ENCODE measurements at places on chromosomes 2 and 18.
A peak's percentile ranks its signal among the peaks of the same experiment; 100 is the strongest.

- DNase-seq = no peak
Measured at GRCh38 chr2:166917415-166917814, 29.1 kb downstream of the XIRP2 start.

GRCh38 chr18:74994502-74995418, 214.2 kb downstream of the PTGR3 start:
- DNase-seq = no peak

DNA sequence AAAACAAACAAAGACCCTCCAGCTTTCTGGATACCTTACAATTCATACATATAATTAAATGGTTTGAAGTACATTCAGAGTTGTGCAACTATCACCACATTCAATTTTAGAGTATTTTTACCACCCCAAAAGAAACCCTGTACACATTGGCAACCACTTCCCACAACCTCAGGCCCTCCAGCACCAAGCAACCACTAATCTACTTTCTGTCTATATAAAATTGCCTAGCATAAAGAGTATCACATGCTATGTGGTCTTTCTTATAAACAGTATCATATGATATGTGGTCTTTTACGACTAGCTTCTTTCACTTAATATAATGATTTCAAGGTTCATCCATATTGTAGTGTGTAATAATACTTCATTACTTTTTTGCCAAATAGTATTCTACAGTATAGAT, 7.3 kb downstream of the IER3IP1 start:
- no peak for DNase-seq

GRCh38 chr2:201931475-201931874, 102.2 kb upstream of the FZD7 start:
- DNase-seq = no peak

DNA sequence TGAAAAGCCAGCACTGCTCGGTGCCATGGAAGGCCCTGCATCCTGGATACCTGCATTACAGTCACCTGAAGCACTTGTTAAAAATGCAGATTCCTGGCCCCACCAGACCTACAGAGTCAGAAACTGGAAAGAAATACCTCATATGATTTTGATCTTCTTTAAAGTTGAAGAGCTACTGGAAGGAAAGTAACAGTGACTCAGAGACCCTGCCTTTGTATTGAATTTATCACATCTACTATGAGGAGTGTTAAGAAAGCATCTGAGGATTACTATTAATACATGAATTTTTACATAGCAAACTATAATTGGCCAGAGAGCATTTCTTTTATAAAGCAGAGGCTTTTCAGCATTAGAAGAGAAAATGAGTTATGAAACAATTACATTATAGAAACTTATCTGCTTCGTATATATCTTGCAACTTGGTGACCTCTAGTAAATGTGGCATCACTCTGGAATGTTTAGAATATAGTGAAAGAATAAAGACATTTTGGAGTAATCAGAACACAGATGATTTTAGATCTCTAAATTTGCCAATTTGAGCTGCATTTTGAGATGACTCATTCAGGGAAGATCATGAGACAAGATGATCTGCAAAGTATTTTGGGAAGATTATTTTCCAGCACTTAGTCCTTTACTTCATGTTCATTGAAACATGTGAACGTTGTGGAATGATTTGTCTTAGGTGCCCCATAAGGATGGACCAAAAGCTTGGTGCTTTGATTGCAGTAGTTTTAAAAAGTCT, 12.2 kb downstream of the PTPRM start:
- no peak for DNase-seq

- no peak for DNase-seq
Measured at GRCh38 chr2:195545811-195546210, 111.2 kb upstream of the SLC39A10 start.

DNA sequence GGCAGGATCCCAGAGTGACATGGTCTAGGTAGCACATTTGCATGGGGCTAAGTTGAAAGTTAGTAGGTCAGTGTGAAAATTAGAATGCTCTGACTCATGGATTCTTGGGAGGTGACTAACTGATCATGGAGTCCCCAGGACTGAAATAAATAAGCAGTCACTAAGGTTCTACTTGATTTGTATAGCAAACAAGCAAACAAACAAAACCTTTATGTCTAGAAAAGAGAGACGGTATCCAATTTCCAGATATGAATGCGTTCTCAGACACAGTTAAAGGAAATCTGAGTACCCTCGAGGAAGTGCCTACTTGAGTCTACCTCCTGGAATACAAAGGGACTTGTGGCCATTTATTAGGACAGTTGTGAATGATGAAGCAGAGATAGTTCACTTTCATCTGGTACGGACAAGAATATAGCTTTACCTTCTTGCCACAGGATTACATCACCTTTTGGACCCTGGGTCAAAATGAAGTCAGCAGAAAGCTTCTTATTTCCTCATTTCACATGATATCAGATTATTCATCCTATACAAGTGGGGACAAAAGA, 54.3 kb upstream of the AGPS start:
- no peak for DNase-seq

GRCh38 chr2:41924709-41925408, 123.0 kb upstream of the PKDCC start:
- DNase-seq = peak; percentile 41

- DNase-seq = no peak
Measured at GRCh38 chr2:30366199-30366691, 80.8 kb upstream of the LCLAT1 start.

DNA sequence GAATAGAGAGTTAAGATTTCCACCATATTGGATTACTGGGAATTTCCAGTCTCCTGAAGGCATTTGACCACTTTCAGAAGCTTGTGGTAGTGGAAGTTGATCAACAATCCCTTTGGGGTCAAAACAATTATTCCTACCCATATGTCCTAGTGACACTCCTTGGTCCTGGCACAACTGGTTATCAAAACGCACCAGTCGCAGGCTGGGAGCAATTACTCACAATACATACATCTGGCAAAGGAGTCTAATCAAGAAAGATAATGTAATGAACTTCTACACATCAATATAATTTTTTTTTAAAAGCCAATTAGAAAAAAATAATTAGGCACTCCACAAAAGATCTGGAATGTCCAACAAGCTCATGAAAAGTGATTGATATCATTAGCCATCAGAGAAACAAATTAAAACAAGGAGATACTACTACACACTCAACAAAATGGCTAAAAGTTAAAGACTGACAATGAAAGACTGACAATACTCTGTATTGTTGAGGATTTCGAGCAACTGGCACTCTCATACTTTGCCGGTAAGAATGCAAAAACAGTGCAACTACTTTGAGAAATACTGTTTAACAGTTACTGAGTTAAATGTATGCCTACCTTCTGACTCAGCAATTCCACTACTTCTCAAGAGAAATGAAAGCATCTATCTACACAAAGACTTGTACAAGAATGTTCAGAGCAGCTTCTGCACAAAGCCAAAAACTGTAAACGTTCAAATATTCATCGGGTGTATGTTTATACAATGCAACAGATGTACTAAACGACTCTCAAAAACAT, 2.0 kb downstream of the INO80C start:
- no peak for DNase-seq

GRCh38 chr2:231409776-231410175, 14.3 kb downstream of the B3GNT7 start:
- DNase-seq = no peak

- DNase-seq = no peak
Measured at GRCh38 chr2:20656561-20656960, 5.7 kb upstream of the HS1BP3 start.

DNA sequence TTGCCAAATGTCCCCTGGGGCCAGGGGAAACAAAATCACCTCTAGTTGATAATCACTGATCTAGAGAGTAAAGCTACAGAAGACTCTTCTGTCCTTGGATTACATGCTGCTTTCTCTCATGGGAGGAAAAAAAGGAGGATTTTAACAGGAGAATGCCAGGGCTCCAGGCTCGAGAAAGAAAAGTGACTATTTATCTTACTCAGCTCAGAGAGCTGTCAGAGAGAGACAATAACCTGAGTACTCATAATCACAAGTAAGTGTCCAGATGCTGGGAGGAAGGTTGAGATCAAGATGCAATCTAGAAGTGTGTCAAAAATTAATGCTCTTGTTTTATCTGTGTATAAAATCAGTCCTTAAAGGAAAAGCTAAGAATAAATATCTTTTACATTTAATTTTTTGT, 133.3 kb downstream of the PTRHD1 start:
- DNase-seq = no peak

DNA sequence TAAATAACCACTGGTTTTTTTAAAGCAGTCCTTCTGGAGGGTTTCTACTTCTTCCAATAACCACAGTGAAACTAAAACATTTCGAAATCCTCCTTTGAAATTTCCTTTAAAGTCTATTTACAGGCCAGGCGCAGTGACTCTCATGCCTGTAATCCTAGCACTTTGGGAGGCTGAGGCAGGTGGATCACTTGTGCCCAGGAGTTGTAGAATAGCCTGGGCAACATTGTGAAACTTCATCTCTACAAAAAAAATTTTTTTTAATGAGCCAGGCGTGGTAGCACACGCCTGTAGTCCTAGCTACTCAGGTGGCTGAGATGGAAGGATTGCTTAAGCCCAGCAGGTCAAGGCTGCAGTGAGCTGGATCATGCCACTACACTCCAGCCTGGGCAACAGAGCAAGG, 15.2 kb downstream of the KIDINS220 start:
- DNase-seq = no peak

DNA sequence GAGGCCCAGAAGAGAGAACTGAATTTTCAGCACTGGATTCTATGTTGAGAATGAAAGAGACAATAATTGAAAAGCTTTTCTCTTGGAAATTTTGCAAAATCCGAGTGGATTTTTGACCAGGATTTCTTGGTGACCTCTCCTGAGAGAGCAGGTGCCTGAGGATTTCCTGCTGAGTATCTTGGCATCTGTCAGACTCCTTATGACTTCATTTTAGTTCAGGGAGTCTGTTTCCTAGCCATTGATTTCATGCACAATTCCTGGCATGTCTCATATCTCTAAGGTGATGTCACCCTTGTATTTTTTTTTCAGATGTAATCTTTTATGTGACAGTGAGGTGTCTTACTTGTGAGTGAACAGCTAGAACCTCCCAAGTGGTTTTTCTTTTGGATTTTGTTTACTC, 195.9 kb downstream of the NEDD4L start:
- DNase-seq = no peak

- no peak for DNase-seq
Measured at GRCh38 chr18:27400001-27400400, 214.9 kb upstream of the CHST9 start.

GRCh38 chr2:76675212-76675611, 847.0 kb downstream of the LRRTM4 start:
- DNase-seq = no peak

- no peak for DNase-seq
Measured at GRCh38 chr2:16119741-16120140, 179.4 kb downstream of the MYCN start.
